B cell (primary cell): ENCODE measurements at places on chromosomes 7 and 10. TPM values are rescaled to one million over a fixed set of nuclear protein-coding genes. Genes with fewer than 3 reads are reported as not detected.

DNA sequence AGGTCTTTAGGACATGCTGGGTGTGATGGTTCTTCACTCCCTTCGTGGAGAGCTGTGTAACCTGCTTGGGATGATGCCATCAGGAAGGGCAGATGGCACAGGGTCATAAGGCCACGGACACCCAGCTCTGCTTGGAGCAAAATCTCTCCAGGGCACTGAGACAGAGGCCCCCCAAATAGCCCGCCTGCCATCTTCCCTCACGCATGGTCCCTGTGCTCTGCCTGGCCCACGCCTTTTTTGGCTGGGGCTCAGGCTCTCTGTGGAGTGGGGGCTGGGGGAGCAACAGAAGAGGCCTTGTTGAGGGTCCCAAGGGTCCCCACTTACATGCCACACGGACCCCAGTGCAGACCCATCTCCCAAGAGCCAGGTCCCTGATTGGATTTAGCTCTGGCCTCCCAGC lies 93.3 kb upstream of the RET start:
- no peak for DNase-seq

GRCh38 chr10:116721547-116722392 lies 20.6 kb downstream of the HSPA12A start:
- DNase-seq: no peak

DNA sequence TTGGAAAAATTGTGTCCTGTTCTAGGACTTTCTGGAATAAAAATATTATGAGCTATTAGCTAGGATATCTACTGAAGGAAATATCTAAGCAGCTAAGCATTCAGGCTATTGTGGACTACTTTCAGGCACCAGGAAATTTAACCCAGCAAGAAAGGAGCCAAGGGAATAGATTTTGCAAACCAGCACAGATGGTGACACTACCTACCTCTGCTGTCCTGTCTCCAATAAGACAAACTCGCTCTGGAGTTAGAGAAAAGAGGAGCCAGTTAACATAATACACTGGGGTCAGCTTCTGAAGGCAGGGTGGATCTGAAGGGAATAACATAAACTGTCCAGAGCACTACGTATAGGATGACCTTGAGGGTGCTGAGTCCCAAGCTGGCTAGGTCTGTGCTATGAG lies 223.7 kb upstream of the PRSS58 start:
- DNase-seq: no peak

DNA sequence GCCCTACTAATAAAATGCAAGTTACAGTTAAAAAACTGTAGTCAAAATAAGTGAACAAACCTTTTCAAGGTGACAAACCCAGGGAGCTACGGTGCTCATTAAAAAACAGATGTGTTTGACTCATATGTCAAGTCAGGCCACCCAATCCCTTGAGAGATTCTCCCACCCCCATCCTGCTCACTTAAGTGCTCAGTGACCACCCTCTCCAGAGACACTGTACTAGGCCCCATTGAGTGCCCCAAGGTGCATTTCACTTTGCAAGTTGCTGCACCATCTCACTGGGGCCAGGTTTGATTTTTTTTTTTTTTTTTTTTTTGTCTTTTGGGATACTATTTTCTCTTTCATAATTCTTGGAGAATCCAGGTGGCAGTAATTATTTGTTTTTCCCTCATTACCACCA lies 1.9 kb downstream of the ERV3-1 start:
- no peak for DNase-seq

NUTM2E gene
- total RNA-seq: 0.63 and 1.0 TPM in 2 replicates

DNAJC12 gene
- not detected in 2 replicates for total RNA-seq

DNA sequence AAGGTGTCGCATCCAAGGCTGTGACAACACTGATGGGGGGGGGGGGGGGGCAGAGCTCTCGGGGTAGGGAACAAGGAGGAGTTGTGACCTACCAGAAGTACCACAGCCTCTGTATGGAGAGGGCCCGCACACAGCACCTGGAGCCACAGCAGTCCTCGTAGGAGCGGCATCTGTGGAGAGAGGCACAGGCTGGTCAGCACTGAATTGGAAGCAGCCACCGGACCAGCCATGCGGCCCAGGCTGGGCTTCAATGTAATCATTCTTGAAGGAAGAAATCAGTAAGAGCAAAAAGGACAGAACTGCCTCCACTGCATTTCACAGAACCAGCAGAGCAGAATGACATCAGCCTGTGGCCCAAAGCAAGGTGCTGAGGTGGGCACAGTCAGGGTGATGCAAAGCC lies 74.8 kb downstream of the VOPP1 start:
- DNase-seq: no peak

DNA sequence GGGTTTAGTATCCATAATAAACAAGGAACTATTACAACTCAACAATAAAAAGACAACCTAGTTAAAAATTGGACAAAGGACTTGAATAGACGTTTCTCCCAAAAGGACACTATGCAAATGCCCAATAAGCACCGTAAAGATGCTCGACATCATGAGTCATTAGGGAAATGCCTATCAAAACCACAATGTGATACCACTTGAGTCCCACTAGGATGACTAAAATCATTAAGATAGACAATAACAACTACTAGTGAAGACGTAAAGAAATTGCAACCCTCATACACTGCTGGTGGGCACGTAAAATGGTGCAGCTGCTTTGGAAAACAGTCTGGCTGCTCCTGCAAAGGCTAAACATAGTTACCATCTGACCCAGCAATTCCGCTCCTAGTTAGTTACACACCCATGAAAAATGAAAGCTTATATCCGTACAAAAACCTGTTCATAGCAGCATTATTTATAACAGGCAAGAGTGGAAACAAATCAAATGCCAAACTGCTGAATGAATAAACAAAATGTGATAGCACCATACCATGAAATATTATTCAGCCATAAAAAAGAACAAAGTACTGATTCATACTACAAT lies 17.3 kb downstream of the CCDC3 start:
- no peak for DNase-seq

DNA sequence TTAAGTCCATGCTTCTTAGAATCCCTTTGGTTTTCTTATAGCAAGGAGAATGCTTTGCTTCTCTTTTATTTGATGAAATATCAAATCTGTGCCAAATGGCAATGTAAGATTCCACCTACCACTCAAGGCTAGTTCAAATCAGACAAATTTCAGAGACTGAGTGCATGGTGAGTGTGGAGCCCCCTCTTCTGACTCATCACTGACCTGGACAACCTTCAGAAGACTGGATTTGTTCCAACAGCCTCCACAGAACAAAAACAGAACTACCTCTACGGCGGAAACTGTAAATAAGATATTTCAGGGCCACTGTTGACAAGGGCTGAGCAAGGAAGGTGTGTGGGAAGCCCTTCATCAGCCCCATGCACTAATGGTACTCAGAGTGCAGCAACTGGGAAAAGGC lies 21.1 kb downstream of the NCAPG2 start:
- DNase-seq: no peak

DNA sequence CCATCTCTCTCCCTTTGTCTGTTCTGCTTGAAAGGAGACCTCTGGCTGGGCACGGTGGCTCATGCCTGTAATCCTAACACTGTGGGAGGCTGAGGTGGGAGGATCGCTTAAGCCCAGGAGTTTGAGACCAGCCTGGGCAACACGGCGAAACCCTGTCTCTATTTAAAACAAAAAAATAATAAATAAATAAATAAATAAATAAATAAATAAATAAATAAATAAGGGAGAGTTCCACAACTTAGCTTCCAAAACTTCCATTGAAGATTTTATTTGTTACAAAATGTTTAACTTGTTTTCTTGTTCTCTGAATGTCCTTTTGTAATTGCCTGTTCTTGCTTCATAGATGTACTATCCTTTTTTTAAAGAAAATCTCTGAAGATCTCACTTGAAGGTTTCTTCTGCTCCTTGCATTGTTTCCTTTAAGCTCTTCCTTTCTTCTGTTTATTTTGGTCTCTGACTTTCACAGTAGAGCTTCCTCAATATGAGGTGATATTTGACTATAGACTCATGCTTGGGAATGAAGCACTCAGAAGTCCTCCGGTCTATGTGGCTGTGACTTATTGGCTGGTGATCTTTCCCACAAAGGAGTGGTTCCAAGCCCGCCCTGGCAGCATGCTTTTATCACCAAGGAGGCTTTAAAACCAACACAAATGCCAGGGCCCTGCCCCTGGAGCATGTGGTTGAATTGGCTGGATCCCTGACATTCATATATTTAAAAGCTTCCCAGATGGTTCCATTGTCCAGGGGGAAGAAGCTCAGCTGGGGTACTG lies 18.1 kb upstream of the NPTX2 start:
- no peak for DNase-seq

DNA sequence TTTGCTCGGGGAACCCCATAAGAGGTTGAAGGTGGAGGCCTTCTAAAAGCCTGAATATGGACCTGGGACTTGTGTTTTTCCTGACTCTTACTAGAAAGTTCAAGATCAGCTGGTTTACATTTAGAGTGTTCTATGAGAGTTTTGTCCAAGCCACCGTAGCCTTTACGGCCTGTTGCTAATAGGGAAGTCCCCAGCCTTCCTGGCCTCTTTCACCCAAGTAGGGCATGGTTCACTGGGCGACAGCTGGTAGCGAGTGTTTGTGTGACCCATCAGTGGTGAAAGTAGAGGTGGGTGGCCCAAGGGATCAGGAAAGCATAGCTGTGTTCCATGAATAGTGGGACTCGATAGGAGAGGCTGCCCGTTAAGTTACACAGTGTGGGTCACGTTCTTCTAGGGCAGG lies 60.1 kb downstream of the RABGEF1 start:
- DNase-seq: peak; percentile 30

ABCC2 gene
- total RNA-seq: 6.1 and 7.0 TPM in 2 replicates

HOXA9 gene
- not detected in 2 replicates for total RNA-seq

DNA sequence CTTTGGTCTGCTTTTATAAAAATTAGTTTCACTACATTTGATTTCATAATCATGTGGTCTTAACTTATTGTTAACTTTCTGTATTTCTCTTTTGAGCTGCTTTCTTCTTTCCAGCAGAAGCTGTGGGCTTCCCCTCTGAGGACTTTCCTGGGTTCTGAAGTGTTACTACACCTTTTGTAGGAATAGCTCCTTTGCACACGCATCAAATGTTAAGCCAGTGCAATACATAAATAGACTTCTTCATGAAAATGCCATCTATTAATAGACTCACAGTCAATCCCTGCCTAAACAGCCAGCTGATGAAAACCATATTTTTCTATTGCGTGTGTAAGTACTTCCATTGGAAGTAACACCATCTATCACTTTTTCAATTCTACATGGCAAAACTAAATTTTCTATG lies 1.5 kb downstream of the ABCB4 start:
- DNase-seq: no peak

VENTX gene
- total RNA-seq: not detected in 2 replicates
